ENCODE measurements at places on chromosomes 5 and 9.

GRCh38 chr5:81838307-81838906 lies 87.5 kb upstream of the SSBP2 start:
- DNase-seq: no peak

DNA sequence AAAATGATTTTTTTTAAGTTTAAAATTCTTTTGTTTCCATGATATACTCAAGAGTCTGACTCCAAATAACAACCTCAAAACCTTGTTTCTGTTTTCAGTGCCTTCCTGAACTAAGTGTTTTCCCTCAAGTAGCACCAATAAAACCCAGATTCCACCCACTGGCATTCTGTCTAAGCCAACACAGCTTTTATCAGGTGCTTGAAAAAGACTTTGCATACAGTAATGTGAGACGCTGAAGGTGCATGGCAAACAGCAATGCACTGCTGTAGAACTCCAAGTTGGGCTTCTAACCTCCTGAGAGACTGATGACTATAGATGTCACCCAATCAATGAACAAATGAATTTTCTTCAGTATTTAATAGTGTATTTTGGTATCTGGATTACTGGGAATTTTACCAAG lies 95.7 kb downstream of the NFIB start:
- no peak for DNase-seq

- no peak for DNase-seq
Observed at GRCh38 chr9:80811656-80812055, 877.7 kb downstream of the TLE1 start.

DNA sequence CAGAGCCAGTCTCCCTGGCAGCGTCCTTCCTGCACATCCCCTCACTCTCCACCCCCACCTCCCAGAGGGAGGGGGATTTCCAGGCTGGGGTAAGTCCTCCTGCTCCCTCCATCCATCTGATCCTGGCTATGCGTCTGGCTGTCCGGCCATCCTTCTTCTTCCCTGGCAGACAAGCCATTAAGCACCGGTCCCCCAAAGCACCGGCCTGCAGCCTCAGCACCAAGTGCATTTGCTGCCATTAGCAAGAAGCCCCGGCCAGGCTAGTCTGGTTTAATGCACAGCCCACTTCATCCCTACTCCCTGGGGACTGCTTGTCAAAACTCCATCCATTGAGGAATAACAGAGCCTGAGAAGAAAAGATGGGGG lies 208.7 kb upstream of the IER5L start:
- no peak for DNase-seq

- peak; percentile 42 for DNase-seq
Observed at GRCh38 chr5:154972476-154973080, 31.7 kb downstream of the MRPL22 start.

DNA sequence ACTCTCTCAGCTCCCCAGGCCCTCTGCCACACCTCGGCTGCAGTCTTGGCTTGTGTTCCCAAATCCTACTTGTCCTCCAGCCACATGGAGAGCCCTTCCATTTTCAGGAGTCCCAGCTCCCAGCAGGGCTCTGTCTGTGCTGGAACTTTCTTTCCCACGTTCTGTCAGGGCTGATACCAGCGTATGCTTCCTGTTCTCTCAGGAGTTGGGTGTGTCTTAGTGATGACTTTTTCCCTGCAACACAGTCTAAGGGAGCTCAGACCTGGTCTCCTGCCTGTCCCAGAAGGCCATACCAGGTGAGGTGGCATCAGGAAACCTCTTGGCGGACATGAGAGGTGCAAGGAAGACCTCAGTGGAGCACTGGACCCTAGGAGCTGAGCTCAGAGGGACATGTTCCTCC lies 226.5 kb downstream of the HSPA4 start:
- DNase-seq: no peak

- no peak for DNase-seq
Observed at GRCh38 chr5:160423099-160423498, 1.4 kb downstream of the PTTG1 start.

Measured in neural crest cell (in vitro differentiated cells).